ENCODE measurements at places on chromosomes 2 and 18.
A peak's percentile ranks its signal among the peaks of the same experiment; 100 is the strongest.

DNA sequence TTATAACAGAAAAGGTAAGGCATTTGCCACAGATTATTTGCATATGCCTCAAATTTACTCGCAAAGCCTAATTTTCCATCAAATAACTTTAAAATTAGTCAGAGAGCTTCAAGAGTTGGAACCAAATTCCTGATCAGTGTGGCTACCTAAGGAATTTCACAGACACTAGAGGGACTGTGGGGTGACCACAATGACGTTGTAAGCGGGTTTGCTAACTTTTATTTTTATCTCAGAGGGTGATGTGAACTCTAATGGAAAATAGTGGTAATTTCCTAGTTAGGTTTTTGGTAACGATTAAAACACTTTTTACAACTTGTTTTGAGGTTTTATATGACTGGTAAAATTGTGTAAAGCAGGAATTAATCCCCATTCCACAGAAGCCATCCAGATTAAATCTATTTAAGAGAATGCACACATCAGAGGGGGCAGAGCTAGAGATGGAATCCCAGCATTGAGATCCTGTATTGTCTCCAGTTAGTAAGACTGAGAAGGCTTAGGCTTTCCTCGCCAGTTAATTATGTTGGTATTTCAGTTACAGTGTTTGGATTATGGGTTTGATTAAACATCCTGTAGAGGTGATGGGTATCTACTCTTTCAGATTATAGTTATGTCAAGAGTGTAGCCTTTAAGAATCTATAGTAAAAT, 129.0 kb downstream of the GPD2 start:
- DNase-seq: no peak

- DNase-seq: no peak
These were observed 37.6 kb upstream of the MCM6 start for GRCh38 chr2:135913727-135914365.

DNA sequence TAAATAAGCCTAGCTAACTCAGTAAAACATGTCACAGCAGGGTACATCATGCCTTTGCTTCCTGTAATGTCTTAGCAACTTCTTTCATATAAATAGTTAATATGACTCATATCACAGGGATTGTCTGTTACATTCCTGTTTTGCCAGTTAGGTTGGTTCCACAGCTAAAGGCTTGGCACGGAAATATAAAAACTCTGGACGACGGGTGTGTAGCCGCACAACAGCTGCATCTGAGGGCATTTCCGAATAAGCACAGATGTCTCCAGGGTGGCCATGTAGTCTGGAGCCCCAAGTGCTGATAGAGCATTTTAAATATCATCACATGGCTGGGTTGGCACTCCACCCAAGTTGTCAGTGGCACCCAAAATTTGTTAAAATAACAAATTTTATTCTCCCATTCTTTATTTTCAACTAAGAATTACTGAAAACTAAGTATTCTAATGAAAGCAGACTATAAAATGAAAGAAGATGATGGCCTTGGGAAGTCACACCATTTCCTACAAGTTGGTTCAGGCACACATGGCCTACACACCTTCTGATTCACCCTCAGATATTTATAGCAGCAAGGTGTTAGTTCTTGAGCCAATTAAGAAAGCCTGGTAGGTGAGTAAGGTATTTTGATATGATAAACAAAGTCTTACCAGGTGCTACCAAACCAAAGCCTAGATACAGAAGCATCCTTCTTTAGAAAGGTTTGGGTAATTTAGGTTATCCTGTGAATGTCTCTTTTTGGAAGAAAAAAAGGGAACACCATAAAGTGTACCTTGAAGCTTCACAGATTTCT, 61.8 kb upstream of the STK17B start:
- no peak for DNase-seq

DNA sequence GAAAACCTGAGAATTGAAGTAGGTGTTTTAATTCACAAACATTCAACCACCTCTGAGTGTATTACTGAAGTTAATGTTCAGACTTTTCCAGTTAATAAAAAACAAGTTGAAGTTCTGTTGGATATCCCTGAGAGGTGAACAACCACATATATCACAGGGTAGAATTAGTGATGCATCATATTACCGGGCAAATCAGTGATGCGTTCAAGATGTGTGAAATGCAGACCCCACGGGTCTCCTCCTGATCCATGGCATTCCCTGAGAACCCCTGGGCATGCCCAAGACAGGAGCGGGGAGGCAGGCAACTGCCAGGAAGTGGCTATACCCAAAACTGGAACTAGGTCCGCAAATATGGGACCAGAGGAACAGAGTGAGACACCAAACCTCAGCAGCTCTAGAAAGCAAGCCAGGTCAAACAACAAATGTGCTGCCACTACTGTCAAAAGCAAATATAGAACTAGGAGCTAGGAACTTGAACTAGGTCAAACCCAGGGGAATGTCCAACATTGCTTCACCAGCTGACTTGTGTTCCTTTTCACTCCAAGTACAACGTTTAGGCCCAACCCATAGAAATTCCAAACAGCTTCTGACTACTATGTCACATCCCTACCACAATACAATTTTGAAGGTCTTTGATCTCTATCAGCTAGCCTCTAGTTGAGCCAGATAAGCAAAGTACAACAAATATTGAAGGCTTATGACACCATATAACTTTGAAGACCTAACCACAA, 20.2 kb downstream of the PSTPIP2 start:
- DNase-seq: no peak

- no peak for DNase-seq
These were observed 133.9 kb upstream of the FSHR start for GRCh38 chr2:49288113-49288705.

DNA sequence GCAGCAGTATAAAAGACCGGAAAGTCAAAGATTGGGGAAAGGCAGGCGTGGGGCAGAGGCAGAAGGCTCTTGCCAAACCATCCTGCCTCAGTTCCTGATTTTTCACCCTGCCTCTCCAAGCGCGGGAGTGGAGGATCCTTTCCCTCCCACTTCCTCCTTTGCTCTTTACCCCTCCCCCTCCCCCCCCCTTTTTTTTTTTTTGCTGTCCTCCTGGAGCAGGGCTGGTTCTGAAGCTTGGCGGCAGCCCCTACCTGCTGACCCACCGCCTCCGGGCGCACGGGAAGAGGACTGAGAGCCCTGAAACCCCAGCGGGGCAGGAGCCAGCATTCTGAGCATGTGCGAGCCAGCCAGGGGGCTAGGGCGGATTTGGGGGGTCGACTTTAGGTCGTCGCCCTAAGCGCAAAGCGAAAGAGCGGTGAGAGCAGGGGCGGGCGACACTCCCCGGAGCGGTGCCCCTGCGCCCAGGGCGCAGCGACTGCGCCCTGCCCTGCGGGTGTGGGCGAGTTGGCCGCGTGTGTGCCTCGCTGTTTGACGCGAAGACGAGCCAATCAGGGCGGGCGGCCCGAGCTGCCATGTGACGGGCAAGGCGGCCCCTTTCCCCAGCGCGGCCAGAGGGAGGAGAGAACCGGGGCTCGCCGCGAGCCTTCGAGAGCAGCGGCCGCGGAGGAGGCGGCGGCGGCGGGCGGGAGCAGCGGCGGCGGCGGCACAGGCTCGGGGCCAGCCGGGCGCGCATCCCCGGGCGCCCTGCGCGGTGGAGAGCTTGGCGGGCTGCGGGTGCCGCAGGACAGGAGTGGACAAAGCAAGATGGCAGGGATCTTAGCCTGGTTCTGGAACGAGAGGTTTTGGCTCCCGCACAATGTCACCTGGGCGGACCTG, at the start of gene CERS6:
CERS6 (plus strand) TSS at position 628 of the 876 bp plus-strand sequence; CDS start at position 805, 177 bp downstream.
- peak; percentile 81 for DNase-seq

Measured in DMS79 (cell line).